ENCODE measurements at places on chromosomes 11 and 22. TPM values are rescaled to one million over a fixed set of nuclear protein-coding genes. Genes with fewer than 3 reads are reported as not detected.

DNA sequence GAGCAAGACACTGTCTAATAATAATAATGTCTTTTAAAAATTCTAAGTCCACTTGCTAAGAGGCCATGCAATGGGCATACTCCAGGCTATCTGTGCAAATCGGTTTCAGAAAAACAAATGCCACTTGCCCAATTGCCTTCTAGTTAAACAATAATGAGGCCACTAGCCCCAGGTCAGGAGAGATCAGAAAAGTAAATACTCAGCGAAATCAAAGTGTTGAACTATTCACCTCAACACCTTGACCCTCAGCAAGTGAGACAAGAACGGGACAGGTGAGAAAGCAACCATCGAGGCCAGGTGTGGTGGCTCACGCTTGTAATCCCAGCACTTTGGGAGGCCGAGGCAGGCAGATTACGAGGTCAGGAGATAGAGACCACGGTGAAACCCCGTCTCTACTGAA is 72.3 kb upstream of the SYN3 start:
- no peak for DNase-seq

GRCh38 chr22:47776329-47776728 is 1013.9 kb downstream of the TBC1D22A start:
- DNase-seq = no peak

DNA sequence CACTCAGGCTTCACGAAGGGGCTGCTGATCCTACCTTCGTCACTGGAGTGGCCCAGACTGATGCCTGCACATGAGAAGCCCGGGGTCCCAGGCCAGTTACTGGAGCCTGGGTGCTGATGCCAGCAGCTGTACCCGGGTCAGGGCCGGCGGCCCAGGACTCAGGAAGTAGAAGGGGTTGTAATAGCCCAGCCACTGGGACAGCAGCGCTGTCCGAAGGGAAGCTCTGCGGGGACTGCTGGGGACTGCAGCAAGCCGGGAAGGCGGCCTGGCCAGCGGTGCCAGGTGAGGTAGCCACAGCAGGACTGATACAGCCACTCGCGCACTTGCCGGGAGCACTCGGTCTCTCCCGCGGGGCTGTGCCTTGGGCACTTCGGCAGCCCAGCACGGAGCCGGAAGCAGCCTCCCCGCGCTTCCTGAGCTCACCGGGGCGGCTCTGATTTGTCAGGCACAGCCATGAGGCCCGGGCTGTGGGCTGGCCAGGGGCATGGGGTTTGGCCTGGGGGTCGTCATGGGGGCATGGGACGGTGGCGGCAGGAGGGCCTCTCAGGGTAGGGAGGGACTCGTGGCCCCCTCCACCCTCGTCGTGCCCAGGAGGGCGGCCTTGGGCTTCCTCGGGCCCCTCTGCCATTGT is 13.9 kb upstream of the OR8K1 start:
- peak; percentile 27 for DNase-seq

The DDI1 gene
- total RNA-seq = not detected

DNA sequence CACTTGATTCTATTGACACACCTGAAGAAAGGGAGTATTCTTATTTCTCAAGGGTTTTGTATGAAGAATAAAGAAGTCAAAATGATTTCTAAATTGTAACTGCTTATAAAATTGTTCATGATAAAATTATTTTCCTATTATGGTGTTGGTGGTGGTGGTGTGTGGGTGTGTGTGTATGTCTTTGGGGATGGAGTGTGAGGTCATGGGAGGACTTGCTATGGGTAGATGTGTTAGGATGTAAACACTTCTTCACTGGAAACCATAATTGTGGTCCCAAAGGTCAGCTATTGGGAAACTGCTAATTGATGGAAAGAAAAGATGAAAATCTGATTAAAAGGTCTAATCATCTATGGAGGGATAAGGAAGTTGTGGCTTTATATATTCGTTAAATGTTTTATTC is 5.1 kb downstream of the TRIM22 start:
- no peak for DNase-seq

DNA sequence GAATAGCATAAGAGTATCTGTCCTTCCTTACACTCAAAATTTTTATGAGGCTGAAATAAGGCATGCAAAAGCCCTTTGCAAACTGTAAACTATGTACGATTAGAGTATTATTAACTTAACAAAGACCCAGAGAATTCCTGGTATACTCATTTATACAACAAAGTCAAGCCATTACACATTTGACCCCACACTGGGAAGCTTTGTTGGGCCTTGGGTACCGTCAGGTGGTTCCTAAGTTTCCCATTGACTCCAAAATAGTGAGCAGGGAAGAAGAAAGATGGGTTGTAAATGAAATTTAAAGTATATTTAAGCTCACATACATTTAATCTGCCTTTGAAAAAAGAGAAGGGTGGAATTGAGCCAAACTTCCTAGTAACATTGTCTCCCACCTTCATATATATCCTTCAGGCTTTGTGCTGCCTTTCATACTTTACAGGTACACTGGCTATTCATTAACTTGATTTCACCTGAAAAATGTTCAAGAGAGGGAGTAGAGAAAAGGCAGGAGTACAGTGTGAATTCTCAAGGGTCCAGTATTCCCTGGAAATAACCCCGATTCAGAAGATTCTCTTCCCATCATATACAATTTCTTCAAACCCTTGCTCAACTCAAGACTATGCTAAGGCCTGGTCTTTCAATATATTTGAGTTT is 68.6 kb downstream of the SOX6 start:
- no peak for DNase-seq

DNA sequence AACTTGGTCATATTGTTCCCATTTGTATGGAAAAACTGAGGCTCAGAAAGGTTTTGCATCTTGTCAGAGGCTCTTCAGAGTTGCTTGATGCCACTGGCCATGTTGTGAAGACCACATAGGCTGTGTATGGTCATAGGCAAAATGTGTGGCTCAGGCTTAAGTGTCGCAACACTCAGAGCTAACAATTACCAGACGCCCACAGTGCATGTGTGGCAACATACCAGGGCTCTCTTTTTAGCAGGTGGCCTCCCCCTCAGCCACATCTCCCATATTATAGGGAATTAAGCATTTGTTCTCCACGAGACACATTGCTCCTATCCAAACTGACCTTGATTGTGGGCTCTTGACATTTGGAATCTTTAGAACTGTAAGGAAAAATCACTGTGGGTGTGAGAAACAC is 802.5 kb downstream of the DLG2 start:
- no peak for DNase-seq

- DNase-seq = no peak
Measured at GRCh38 chr22:36743591-36744412, 32.1 kb downstream of the IFT27 start.

The PRG2 gene
- not detected for total RNA-seq

- no peak for DNase-seq
Measured at GRCh38 chr22:47943729-47944700, 1181.6 kb downstream of the TBC1D22A start.

The SCGB1D2 gene
- total RNA-seq = not detected

Data from HT1080 (cell line).